ENCODE measurements at places on chromosomes 1 and 21.

DNA sequence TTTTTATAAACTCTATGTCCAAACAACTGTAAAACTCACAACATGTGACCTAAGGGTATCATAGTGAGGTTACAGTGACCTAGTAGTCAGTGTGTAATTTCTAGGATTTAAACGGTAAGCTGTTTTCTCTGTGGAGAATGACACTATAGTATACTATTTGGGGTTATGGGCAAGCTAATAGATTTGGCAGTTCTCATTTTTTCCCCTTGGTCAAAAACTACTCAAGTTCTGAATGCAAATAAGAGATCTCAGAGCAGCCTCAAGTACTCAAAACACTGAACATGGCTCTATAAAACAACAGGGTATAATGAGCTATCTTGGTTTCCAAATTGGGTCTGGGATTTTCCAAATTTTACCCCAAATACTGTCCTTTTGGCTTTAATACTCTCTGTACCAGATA is 88.5 kb upstream of the HMCN1 start:
- no peak for DNase-seq

GRCh38 chr1:93419344-93419743 is 28.6 kb upstream of the FNBP1L start:
- no peak for DNase-seq

DNA sequence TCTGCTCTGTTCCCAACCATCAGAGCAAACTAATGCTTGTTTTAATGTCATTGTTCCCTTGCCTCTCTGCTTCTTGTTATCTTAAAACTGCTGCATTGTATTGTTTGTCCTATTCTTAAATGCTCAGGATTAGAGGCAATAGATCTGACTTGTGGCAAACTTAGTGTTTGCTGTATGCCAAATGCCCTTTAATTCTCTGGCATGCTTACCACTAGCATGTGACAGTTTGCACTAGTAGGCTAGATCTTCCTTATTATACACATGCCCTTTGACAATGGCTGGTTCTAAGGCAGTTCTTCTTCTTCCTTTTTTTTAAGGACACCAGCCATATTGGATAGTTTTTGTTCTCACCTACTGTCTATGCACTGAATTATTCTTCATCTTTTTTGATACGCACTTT is 30.1 kb downstream of the PALMD start:
- no peak for DNase-seq

GRCh38 chr1:206558794-206559671 is 51.7 kb downstream of the RASSF5 start:
- DNase-seq, result no peak

DNA sequence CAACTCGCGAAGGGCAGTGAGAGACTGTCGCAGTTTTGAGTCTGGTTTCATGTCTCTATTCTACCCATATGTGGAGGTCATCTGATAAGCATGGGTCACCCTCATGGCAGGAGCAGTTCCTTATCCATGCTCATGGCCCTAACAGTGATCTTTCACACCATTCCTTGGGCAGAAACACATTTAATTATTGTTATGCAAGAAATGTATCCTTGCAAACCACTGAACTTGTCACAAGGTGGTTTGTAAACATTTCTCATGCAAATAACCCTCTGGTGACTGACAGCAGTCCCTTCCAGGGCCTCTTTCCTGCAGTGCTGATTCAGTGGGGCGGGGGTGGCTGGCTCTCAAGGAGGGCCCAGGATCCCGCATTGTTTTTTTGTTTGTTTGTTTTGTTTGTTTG is 421.4 kb upstream of the RUNX1 start:
- no peak for DNase-seq

Data from right atrium auricular region (tissue), 2 donors.